GM12878 (cell line): ENCODE measurements at places on chromosomes 5 and 9. TPM values are rescaled to one million over a fixed set of nuclear protein-coding genes. Genes with fewer than 3 reads are reported as not detected.

DNA sequence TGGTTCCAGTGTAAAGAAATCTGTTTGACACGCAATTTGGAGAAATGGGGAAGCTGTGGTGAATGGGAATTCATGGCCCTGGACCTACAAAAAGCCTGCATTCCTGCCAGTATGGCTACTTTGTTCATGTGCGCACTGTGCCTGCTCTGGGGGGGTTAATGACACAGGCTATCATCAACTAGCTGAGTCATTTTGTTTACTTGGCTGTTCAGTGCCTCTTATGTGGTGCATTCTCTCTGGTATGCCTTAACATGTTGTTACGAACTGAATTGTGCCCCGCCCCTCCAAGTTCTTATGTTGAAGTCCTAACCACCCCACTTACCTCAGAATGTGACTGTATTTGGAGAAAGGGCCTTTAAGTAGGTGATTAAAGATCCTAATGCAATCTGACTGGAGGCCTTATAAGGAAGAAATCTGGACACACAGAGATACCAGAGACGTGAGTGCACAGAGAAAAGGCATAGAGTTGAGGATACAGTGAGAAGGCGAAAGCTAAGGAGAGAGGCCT lies 20.4 kb upstream of the UBAP1 start:
- no peak for DNase-seq
- no peaks in the 10 kb centered on the region for H3K36me3 ChIP-seq
- H3K27ac ChIP-seq = no peak overlapping the region
- no peaks in the 10 kb centered on the region for H3K4me1 ChIP-seq
- no peaks in the 10 kb centered on the region for H3K27me3 ChIP-seq

- H3K27me3 ChIP-seq = no peaks in the 10 kb centered on the region
- H3K36me3 ChIP-seq = peaks cover 12% of the 10 kb centered on the region
Measured at GRCh38 chr9:136438548-136439480, 831 bp downstream of the INPP5E start.

DNA sequence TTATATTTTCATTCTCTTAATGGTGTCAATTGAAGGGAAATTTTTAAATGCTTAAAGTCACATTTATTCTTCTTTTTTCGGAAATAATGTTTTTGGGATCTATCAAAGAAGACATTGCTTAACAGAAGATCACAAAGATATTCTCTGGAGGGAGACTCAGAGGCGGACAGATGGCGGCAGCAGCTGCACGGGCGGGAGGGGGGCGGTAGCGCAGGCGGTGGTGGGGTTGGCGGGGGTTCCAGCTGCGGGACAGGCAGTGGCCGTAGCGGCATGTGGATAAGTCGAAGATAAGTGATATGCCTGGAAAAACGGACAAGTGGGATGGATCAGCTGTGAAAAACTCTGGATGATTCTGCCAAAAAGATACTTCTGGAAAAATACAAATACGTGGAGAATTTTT lies 31.6 kb upstream of the ZDHHC11B start:
- no peaks in the 10 kb centered on the region for H3K4me1 ChIP-seq
- H3K36me3 ChIP-seq = no peaks in the 10 kb centered on the region
- no peaks in the 10 kb centered on the region for H3K27me3 ChIP-seq
- H3K4me3 ChIP-seq = no peak overlapping the region

- H3K27ac ChIP-seq = no peak overlapping the region; the same call in 1 of the 2 replicates
- no peaks in the 10 kb centered on the region for H3K27me3 ChIP-seq
- no peak overlapping the region for H3K4me3 ChIP-seq
- peaks cover 30% of the 10 kb centered on the region for H3K4me1 ChIP-seq
- H3K36me3 ChIP-seq = 0 out of 2 replicates have a peak, but pooled peaks cover 9% of the 10 kb centered on the region
Measured at GRCh38 chr5:157555037-157555640, 20.4 kb downstream of the ADAM19 start.

GRAMD2B gene
- total RNA-seq = 8.1 and 8.2 TPM in 2 replicates

PCDHA2 gene
- total RNA-seq = not detected in 2 replicates

SLC36A2 gene
- not detected in 2 replicates for total RNA-seq
